KG1 (cell line): ENCODE measurements at places on chromosomes 6 and 20.

DNA sequence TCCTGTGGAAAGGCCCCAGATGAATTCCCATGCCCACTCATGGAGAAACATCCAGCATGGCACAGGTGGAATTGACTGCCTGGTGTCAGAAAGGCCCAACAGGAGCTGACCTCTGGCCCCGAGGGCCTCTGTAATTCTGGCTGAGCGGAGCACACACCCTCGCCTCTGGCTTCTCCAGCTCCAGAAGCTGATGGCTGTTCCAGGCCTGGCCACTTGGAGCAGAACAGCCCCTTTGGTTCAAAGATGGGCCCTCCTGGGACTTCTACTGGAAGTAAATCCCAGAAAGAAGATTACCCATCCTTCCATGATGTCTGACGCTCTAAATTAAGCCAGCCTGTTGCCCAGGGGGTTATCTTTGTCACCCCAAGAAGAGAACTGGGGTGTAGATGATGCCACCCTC, 275.1 kb upstream of the CDH4 start:
- DNase-seq = no peak

DNA sequence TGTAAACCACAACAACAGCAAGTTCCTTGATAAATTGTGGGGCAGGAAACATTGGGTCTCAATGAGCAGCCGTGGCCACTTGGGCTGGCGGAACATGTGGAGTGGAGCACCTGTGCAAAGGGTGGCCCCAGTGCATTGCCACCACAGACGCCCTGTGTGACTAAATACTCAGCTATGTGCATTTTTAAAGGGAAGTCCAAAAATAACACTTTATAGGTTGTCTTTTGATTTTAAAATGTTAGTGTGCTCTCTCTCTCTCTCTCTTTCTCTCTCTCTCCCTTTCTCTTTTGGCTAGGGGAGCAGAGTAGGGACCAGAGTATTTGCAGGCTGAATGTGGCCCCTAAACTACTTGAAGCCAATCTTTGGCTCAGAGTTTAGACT, 236.3 kb downstream of the BCAS1 start:
- DNase-seq = no peak

DNA sequence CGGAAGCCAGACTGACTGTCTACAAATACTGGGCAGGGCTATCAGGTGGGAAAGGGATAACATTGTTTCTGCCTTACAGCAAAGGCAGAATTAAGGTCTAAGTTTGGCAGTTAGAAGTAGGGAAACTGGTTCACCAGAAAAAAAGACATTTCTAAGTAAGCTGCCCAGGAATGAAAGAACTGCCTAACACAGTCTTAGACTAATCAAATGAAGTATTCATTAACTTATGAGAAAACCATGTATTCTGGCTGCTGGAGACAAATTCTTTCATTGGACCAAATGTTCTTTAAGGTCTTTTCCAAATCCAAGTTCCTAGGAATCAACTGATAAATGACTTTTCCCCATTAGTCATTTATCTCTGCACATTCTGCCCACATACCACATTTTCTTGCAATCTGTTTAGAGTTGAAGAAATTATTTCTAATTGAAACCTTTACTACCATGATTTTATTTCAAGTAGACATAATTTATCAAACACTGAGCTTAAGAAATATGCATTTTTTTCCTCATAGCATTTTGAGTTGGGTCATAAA, 120.3 kb upstream of the OGFRL1 start:
- no peak for DNase-seq

DNA sequence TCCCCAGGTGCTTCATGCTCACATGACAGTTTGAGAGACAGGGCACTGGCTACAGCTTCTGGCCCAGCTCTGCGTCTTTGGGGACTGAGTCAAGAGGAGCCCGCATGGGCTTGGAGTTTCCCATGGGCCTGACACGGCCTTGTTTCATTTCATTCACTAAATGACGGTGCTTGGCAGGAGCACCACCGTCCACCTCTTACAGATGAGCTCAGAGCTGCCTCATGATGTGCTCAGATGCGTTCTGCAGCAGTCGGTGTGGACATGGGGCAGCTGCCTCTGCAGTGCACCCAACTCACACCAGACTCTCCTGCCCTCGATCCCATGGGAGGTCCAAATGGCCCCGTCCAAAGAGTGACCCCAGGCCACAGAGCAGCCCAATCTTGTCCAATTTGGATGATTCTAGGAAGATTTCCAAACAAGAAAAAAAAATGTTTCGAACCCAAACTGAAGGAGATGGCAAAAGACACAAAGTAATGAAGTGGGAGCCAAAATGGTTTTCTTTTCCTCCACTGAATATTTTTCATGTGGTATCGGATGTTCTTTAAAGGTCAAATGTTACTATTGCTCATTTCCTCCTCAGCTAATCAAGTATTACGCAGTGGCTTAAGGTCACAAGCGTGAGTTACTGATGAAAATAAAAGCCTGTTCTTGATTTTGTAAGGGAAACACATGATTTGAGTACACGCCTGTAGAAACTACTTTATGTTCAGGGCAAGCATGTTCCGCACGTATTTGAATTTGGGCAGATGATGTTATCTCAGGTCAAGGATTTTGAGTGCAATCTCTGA, 524.2 kb downstream of the CDH26 start:
- no peak for DNase-seq

- peak; percentile 19 for DNase-seq
Observed at GRCh38 chr6:3410385-3411360, 46.2 kb downstream of the SLC22A23 start.
